ENCODE measurements at places on chromosomes 12 and 14. TPM values are rescaled to one million over a fixed set of nuclear protein-coding genes. Genes with fewer than 3 reads are reported as not detected.

P2RX2 gene
- polyA plus RNA-seq: not detected

BDKRB2 gene
- not detected for polyA plus RNA-seq

SPX gene
- polyA plus RNA-seq: 0.15 TPM

OAS1 gene
- polyA plus RNA-seq: 3.8 TPM

INSM2 gene
- polyA plus RNA-seq: not detected

SIX4 gene
- 0.82 TPM for polyA plus RNA-seq

GPR84 gene
- 0.38 TPM for polyA plus RNA-seq

KRT2 gene
- 0.05 TPM for polyA plus RNA-seq

POTEG gene
- not detected for polyA plus RNA-seq

MGP gene
- 16,848 TPM for polyA plus RNA-seq

STRN3 gene
- polyA plus RNA-seq: 13.0 TPM

HOXC4 gene
- polyA plus RNA-seq: 1.4 TPM

RASSF8 gene
- polyA plus RNA-seq: 13.6 TPM

GLIPR1L2 gene
- 1.1 TPM for polyA plus RNA-seq

DHRS2 gene
- 0.18 TPM for polyA plus RNA-seq

GPR135 gene
- 3.8 TPM for polyA plus RNA-seq

GRCh38 chr14:101635749-101636560 is 74.7 kb downstream of the DIO3 start:
- DNase-seq: no peak

DNA sequence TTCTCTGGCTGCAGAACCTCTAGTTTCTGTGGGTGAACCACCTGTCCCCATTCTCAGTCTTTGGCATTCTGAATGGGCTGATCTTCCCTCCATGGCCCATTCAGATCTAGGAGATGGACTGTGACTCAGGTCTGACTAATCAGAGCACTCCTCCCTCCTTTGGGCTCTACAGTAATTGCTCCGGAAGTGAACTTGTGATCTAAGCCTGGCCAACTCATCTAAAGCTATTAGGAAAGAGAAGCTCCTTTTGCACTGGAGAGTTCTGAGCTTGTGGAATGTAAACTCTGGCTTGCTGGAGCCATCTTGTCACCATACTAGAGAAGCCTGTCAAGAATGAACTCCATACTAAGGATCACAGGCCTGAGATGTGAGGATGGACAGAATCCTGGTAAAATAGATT is 168.2 kb downstream of the SUDS3 start:
- no peak for DNase-seq

DNA sequence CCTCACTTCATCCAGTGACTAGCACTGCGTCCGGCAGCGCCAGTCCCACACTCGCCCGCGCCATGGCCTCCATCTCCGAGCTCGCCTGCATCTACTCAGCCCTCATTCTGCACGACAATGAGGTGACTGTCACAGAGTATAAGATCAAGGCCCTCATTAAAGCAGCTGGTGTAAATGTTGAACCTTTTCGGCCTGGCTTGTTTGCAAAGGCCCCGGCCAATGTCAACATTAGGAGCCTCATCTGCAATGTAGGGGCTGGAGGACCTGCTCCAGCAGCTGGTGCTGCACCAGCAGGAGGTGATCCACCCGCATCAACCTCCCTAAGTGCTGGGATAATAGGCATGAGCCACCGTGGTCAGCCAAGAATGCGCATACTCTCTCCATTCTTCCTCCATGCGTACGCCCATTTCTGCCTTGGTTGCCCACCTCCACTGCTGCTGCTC is 59.9 kb downstream of the IRF2BPL start:
- no peak for DNase-seq

- no peak for DNase-seq
These were observed 42.2 kb downstream of the ZCRB1 start for GRCh38 chr12:42283739-42284138.

DNA sequence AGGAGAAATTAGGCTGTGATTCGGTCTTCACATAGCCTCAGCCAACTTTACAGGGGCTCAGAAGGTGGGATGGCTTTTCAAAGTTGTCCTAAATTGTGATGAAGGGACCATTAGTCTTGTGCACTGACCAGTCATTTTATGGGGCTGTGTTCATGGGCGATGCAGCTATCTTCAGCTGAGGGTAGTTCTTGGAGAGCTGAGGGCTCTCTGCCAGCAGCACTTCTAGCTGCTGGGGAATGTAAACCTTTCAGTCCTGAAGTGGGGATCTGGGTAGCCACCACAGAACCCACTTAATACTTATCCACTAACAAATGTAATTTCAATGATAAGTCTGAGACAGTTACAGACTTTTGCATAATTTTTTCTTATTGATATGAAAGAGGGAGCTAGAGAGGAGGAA is 270.6 kb downstream of the AEBP2 start:
- DNase-seq: no peak

GRCh38 chr14:105023791-105024480 is 3.1 kb upstream of the CDCA4 start:
- DNase-seq: no peak

GRCh38 chr12:90058704-90059103 is 350.1 kb upstream of the ATP2B1 start:
- no peak for DNase-seq

- no peak for DNase-seq
These were observed 121.6 kb downstream of the FIGNL2 start for GRCh38 chr12:51726931-51727330.

DNA sequence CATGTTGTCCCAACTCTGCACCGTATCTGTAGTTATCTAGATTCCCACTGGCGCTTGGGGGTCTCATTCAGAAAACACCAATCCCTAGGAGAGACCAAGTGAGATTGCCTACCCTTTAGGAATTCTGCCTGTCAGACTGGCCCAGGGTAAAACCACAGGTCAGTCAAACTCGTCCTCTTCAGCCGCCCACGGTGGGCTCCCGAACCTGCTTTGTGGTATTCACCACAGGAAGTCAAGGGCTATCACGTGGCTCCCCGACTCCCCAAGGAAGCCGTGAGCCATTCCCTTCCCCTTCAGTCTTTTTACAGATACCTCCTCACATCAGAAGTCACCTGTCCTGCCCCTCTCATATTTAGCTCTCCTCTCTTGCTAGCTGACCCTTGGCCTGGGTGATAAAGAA is 159.9 kb downstream of the EGLN3 start:
- DNase-seq: no peak

- DNase-seq: no peak
These were observed 47.2 kb upstream of the GARIN6 start for GRCh38 chr12:99600388-99600787.

GRCh38 chr12:3882896-3883564 is 9.8 kb upstream of the PARP11 start:
- no peak for DNase-seq

DNA sequence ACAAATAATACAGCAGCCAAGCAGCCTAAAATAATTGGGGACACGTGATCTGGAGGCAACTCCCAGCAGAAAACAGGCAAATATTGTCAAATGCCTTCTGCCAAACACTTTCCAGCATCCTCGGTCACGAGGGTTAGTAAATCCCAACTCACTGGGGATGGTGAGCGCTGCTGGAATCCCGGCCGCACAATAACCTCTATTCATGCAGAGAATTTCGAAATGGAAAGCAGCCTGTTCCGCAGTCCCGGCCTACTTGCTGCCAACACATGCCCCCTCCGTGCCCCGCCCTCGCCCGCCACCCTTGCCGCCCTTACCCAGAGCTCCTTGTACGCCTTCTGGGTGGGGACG is 62.2 kb downstream of the RFX4 start:
- DNase-seq: no peak

DNA sequence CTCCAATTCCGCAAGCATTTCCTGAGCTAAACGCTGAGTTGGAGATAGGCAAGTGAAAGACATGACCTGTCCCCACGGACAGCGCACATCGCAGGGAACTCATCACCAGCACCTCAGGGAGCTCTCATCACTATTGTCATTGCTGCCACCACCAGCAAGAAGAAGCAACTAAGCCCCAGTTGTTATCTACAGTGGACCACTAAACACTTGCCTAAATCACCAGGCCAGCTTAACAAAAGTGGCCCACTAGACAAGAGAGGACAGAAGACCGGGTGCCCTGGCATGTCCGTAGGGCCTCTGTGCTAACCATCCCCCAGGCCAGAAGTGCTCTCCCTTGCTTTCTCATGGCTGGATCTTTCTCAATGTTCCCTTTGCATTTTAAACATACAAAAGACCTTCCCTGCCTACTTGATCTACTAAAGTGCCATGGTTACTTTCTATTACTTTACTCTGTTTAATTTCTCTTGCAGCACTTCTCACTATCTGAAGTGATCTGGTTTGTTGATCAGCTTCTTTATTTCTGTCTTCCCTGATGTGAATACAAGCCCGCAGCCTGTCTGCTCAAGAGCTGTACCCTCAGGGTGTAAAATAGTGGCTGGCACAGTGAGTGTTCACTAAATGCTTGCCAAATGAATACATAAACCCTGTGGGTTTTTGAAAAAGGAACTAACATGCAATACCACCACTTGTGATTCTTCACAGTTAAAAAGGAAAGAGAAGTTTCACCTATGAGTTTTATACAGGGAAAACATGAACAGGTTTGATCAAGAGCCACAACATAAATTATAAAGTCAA is 60.9 kb upstream of the RFLNA start:
- DNase-seq: no peak

- no peak for DNase-seq
These were observed 95.9 kb downstream of the DACT1 start for GRCh38 chr14:58733451-58734208.

GRCh38 chr12:123346946-123347345 is 17.7 kb downstream of the SBNO1 start:
- no peak for DNase-seq

DNA sequence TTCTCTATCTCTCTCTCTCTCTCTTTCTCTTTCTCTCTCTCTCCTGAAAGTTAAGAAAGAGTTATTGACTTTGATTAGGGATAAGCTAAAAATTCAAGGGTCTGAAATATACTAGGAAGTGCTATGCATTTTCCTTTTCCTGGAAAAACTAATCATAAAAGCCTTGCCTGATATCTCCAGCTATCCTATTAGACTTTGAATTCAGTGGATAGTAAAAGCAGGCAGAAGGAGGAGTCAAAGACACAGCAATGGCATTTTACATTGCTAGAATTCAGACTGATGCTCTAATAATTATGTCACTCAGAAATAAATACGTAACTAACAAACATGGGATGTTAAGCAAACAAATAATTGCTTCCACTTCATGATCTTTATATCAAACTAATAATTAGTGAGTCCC is 272.0 kb downstream of the SSPN start:
- DNase-seq: no peak

- DNase-seq: no peak
These were observed 72.2 kb upstream of the CRY1 start for GRCh38 chr12:107165581-107165980.

- DNase-seq: no peak
These were observed 2.2 kb downstream of the GPR132 start for GRCh38 chr14:105063056-105063455.

GRCh38 chr14:29885988-29886387 is 41.7 kb downstream of the PRKD1 start:
- DNase-seq: no peak
